Cortex of kidney (tissue), 1 donor: ENCODE measurements at places on chromosomes 6 and 20.

DNA sequence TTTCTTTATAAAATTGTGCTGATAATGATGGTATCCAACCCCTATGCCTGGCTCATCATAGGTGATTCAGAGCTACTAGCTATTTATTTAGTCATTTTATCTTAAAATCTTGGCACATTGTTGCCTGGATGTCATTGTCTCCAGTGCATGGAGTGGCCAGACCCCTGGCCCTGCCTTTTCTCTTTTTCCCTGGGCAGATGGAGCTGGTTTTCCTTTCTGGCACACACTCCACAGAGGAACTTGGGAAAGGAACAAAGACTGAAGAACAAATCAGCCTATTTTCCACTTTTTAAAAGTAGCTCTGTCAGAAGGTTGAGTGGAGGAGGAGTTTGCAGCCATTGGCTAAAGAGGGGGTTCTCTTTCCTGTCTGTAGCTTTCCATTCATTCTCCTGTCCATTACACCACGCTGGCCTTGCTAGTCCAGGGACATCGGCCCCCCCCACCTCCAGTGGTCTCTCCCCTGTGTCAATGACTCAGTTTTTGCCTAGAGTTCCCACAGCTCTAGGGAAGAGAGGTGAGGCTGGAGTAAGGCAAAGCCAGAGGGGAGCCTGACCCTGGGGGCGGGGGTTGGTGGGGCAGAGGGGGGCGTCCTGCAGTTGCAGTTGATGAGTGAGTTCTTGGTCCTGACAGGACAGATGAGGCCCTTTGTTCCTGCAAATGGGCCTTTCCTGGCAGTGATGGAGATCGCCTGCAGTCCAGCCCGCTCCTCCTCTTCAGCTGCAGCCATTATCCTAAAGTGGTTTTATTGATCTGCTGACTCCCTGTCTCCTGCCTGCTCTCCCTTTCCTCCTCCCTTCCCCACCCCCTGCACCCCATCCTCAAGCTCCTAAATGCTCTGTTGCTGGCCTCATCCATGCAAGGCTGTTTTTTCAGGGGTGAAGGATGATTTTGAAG, 774.5 kb downstream of the DHX35 start:
- DNase-seq: no peak

DNA sequence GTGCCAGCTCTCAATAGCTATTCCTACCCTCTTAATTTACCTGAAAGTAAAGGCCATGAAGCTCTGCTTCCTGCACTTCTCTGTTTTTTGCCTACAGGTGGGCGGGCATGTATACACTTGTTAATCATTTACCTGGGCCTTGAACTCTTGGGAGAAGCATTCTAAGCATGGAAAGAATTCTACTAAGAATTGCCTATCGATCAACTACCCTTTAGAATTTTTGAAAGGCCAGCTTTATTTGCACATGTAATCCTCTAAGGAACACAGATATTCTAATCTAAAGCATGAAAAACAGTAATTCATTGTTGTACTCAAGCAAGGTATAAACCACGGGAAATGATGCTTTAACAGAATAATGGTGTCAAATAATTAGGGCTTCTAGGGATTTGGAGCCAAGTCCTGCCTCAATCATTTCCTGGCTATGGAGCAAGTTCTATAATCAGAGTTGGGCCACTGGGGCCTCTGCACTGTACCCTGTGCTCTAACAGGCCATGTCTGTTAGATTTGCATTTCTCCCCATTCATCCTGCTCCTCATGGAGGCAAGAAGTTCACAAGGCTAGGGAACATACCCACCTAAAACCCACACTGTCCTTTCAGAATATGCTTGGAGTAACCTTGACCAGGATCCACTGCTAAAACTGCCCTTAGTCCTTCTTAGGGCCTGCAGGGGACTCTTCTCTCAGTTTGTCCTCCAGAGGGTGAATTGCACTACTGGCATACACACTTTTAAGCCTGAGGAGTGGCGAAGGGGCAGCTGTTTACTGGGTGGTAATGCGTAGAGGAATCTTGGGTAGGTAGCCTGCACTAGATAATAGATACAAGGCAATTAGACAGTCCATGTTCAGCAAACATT, 276.4 kb upstream of the JAG1 start:
- DNase-seq: no peak

- DNase-seq: no peak
These were observed 103.5 kb downstream of the MAP7 start for GRCh38 chr6:136446579-136447187.

GRCh38 chr6:101758368-101758767, 364.9 kb downstream of the GRIK2 start:
- no peak for DNase-seq

- DNase-seq: no peak
These were observed 89.2 kb downstream of the UST start for GRCh38 chr6:148835920-148836441.

DNA sequence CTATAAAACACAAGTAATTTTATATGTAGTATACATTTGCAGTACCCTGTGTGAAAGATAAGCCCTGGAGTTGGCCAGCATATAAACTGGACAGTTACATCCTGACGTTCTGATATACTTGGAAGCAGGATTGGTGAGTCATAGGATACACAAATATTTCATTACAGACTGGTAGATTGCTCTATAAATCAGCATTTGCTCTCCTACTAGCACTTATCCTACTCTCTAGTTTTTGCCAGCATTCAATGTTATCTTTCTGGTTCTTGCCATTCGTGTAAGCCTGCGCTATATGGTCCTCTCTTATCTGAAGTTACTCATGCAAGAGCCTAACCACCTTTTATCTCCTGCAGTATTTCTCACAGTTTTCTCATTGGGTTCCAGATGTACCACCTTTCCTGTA, 680.2 kb upstream of the MMS22L start:
- DNase-seq: no peak

DNA sequence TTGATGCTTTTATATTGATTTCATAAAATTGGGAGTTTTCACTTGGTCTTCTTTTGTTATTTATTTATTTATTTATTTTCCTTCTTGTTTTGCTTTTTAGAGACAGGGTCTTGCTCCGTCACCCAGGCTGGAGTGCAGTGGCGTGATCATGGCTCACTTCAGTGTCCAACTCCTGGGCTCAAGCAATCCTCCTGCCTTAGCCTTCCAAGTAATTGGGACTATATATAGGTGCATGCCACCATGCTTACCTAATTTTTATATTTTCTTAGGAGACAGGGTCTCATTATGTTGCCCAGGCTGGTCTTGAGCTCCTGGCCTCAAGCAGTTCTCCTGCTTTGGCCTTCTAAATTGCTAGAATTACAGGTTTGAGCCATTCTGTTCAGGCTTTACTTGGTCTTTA, 38.3 kb upstream of the MYLK2 start:
- DNase-seq: no peak

DNA sequence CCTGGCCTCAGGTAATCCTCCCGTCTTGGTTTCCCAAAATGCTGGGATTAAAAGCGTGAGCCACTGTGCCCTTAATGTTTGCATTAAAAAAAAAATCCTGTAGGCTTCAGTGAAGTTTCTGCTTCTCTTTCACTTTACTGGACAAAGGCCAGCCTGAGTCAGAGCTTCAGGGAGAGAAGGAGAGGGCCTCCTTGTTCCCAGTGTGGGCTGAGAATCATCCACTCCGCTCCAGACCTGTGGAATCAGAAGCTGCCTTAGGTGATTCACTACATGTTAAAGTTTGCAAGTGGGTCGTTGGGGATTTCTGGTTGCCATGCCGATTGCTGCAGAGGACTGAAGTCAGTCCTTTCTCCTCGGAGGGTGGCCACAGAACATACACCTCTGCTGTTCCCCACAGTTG, 113.3 kb upstream of the EEF1E1 start:
- no peak for DNase-seq

- DNase-seq: no peak
These were observed 77.0 kb upstream of the LTV1 start for GRCh38 chr6:143766185-143766553.

DNA sequence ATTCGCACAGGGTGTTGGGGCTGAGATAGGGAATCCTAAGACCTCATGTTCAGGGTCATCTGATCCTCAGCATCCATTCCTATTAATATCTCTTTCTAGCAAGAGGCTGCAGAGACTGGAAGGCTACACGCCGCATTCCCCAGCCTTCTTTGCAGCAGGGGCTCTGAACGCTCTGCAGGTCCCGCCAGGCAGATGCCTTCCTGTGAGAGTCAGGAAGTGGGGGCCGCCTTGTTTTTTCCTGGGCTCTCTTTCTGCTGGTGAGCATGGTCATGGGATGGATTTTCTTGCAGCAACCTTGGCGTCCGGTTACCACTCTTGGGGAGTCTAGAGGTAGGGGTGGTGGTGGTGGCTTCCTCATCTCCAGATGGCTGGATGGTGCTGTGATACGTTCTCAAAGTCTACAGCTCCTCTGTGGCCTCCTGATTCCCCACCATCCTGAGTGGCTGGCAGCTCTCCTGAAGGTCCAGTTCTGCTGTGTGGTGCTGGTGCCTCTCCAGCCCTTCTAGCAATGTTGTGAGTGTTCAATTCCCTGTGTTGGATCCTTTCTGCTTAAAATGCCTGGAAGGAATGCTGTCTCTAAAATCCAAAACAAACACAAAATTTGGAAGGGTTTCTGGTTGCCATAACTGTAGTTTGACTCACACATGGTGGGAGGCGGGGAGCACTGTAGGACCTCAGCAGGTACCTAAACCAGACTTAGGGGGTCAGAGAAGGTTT, 111.9 kb downstream of the CEBPB start:
- no peak for DNase-seq

DNA sequence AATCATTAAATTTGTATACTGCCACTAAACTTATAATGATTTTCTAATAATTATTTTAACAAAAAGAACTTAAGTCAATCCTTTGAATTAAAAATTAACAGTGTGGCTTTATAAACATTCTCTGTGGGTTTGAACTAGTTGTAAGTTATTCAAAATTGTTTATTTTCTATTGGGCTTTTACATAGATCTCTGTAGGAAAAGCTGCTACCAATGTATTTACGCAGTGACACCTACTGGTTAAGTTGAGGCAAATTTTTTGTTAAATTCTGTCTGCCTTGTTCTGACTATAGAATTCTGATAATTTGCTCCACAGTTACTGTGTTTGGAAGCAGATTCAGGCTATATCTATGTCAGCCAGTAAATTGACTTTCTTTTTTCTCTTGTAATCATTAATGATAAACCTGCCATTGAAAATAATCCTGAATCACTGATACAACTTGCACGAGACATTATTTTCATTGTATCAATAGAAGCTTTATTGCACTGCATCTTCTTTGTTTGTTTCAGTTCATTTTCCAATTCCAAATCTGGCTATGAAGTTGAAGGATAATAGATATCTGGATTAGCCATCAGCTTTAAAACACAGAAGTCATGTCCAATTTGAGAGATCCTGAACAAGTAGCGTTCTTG, 66.0 kb upstream of the UTRN start:
- DNase-seq: no peak

- no peak for DNase-seq
These were observed 114.1 kb downstream of the SCAF8 start for GRCh38 chr6:154847318-154847717.

- no peak for DNase-seq
These were observed 90.9 kb upstream of the INSM1 start for GRCh38 chr20:20276811-20277530.

GRCh38 chr6:16964553-16965499, 137.0 kb upstream of the STMND1 start:
- no peak for DNase-seq

- no peak for DNase-seq
These were observed 54.5 kb upstream of the CD2AP start for GRCh38 chr6:47423079-47423478.

GRCh38 chr6:10194816-10195672, 219.8 kb downstream of the TFAP2A start:
- DNase-seq: no peak

GRCh38 chr6:45300736-45301135, 27.4 kb upstream of the RUNX2 start:
- no peak for DNase-seq

DNA sequence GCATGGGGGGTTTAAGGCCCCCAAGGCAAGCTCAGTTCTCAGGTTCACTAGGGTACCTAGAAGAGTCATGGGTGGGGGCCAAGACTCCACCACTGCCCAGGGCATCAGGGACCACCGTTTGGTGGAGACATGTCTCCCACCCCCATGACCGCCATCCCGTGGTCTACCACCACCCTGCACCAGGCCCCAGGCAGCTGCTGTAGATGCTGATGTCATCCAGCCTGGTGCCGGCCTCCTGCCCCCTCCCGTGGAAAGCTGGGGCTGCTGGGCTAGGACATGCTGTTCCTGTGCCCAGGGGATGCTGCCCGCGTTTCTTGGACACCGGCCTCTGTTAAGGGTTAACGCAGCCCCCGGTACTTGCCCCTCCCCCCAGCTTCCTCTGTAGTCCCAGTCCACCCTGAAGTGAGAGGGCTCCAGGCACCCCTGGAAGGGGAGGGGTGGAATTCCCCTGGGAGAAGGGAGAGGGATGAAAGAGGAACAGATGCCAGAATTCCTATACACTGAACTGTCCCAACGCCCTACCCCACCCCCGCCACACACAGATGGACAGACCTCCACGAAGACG, 587 bp downstream of the IP6K3 start:
- no peak for DNase-seq

- no peak for DNase-seq
These were observed 44.8 kb downstream of the TCP11 start for GRCh38 chr6:35096129-35096862.

- no peak for DNase-seq
These were observed 467.4 kb upstream of the PLCB4 start for GRCh38 chr20:8601542-8601912.

- DNase-seq: no peak
These were observed 232.9 kb upstream of the SASH1 start for GRCh38 chr6:148109732-148110131.

- DNase-seq: no peak
These were observed 3.9 kb upstream of the TEAD3 start for GRCh38 chr6:35500782-35501181.

GRCh38 chr20:6407163-6407562, 284.3 kb upstream of the FERMT1 start:
- no peak for DNase-seq

- no peak for DNase-seq
These were observed 63.1 kb downstream of the TTI1 start for GRCh38 chr20:37969949-37970855.

DNA sequence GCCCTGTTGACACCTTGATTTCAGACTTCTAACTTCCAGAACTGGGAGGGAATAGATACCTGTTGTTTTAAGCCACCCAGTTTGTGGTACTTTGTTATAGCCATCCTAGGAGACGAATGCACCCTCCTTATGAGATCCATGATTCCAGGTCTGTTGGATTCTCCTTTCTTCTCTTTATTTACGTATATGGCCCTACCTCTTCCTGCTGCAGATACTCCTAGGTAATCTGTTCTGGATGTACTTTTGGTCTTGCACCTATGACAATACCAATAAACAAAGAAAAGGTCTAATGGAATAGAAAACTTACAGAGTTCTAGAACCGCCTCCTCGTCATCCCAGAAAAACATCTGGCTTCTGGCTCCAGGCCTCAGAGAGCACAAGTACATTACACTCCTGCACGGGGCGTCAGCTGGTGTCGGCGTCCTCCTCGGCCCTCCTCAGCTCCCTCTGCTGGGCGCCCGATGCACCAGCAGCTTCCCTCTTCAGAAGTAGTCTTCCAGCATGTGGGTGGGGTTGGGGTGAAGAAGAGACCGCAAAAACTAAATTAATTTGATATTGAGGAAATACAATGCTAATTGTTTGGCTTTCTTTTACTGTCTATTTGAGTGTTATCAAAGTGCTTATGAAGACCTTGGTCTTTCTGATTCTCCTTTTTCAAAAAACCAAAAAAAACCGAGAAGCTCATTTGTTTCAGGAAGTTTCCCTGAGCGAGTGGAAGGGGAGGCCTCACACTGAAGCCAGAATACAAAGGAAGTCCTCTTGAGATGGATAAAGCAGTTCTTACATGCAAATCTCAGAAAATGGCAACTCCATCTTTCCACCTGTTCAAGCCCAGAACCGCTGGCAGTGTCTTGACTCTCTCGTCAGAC, 9.7 kb upstream of the ATXN1 start:
- DNase-seq: no peak

GRCh38 chr6:110285306-110286060, 72.7 kb downstream of the METTL24 start:
- no peak for DNase-seq
